NCI-H1694 (cell line): ENCODE measurements at places on chromosomes 2 and 18.

DNA sequence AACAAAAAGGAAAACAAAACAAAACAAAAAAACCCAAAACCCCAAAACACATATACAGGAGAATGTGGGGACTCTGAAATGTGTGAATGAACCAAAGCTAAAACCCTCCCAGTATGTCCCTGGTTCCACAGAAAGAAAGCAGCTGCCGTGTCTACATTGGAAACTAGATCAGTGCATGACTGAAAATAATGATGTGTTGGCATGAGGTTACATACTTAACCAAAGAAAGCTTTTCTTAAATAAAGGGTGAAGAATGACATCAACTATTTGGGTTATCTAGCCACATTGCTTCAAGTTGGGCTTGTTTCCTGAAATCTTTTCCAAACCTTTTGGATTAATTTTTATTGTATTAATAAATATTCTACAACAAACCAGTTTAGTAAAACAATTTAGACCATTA is 91.9 kb upstream of the FN1 start:
- DNase-seq = no peak

- no peak for DNase-seq
Observed at GRCh38 chr2:79530443-79530842, 17.6 kb downstream of the CTNNA2 start.

- DNase-seq = no peak
Observed at GRCh38 chr2:238169048-238169707, 10.4 kb downstream of the ERFE start.

DNA sequence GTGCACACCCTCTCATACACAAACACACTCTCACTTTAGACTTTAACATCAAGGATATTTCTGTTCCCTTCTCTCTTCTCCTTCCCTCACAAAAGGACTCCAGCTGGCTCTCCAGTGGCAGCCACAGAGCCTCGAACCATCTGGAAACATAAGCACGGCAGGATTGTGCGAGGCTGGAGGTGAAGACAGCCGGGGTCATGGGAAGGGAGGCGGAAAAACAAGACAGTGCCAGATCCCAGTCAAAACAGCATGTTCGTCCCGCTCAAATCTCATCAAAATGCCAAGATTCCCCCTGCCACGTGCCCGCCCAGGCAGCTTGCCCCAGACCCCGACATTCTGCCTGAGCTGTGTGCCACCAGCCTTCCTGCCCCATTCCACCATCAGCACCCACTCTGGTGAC is 180.3 kb downstream of the ZBTB7C start:
- DNase-seq = peak; percentile 19

- DNase-seq = no peak
Observed at GRCh38 chr2:34098256-34098655, 499.2 kb upstream of the FAM98A start.

GRCh38 chr2:241189856-241190201 is 1.4 kb downstream of the ANO7 start:
- no peak for DNase-seq

GRCh38 chr2:137155356-137156104 is 390.2 kb downstream of the THSD7B start:
- DNase-seq = no peak

GRCh38 chr18:48545757-48546321 is 7.0 kb downstream of the CTIF start:
- peak; percentile 17 for DNase-seq

DNA sequence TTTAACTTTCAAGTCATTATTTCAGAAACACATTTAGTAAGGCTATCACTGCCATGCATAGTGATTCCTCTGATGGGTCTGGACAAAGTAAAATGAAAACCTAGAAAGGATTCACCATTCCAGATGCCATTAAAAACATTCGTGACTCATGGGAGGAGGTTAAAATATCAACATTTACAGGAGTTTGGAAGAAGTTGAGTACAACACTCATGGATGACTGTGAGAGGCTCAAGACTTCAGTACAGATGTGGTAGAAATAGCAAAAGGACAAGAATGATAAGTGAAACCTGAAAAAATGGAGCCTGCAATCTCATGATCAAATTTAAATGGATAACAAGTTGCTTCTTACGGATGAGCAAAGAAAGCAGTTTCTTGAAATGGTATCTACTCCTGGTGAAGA is 5.8 kb upstream of the TWSG1 start:
- no peak for DNase-seq

GRCh38 chr2:85175369-85176299 is 42.4 kb downstream of the TCF7L1 start:
- DNase-seq = no peak

- DNase-seq = no peak
Observed at GRCh38 chr2:239893236-239893515, 132.0 kb downstream of the NDUFA10 start.

- DNase-seq = no peak
Observed at GRCh38 chr18:12329125-12329698, 21.2 kb downstream of the TUBB6 start.

DNA sequence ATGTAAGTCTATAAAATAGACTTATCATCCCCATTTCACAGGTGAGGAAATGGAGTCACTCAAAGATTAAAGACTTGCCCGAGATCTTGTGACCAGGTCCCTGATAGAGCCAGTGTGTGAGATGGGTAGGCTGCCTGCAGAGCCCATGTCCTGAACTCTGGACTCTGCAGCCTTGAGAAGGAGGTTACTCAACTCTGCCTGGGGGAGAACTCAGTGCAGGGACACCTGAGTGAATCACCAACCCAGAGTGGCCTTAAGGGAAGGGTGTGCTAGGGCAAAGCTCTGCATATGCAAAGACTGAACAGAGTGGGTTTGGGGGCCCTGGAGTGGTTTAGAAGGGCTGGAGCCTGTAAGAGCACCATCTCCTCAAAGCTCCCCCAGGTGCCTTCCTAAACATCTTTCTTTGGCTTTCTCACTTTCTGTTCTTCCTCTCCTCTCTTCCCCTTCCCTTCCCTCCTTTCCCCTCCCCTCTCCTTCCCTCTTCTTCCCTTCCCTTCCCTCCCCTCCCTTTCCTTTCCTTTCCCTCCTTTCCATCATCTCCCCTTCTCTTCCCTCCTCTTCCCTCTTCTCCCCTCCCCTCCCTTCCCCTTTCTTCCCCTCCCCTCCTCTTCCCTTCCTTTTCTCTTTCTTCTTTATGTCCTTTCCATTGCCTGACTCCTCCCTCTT is 67.6 kb downstream of the CELF4 start:
- DNase-seq = no peak

DNA sequence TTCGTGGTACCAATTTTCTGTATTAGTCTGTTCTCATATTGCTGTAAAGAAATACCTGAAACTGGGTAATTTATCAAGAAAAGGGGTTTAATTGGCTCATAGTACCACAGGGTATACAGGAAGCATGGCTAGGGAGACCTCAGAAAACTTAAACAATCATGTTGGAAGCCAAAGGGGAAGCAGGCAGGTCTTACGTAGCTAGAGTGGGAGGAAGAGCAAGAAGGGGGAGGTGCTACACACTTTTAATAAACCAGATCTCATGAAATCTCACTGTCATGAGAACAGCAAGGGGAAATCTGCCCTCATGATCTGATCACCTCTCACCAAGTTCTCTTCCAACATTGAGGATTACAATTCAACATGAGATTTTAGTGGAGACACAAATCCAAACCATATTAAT is 226.8 kb upstream of the TPO start:
- DNase-seq = no peak

DNA sequence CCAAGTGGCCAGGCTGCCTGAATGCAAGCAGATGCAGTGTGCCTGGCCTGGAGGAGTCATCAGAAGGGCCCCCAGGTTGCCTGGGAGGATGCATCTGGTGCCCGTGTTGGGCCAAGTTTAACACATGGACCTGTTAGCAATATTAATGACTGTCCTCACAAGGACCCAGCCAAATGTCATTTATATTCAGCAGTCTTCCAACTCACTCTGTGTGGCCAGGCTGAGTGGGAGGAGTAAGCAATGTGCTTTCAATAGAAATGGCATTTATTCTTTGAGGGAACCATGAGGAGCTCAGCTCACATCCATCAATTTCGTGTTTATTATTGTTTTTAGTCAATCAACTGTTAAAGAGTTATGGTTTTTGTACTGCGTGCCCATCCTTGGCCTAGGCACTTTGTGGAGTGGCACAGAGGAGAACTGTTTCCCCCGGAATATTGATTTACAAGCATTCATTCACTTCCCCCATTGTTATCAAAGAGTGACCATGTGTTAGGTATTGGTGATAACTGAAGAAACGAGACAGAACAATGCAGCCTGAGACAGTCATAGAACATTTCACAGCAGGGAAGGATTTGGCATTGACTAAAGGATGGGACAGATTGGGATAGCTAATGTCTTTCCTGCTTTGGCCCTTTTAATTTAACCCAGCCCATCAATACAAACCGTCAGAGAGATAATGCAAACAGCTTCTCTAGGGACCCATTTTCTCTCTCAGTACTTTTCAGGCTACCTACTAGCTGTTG is 725.2 kb downstream of the TSN start:
- DNase-seq = no peak

- DNase-seq = no peak
Observed at GRCh38 chr18:10002280-10002679, 88.5 kb downstream of the VAPA start.

DNA sequence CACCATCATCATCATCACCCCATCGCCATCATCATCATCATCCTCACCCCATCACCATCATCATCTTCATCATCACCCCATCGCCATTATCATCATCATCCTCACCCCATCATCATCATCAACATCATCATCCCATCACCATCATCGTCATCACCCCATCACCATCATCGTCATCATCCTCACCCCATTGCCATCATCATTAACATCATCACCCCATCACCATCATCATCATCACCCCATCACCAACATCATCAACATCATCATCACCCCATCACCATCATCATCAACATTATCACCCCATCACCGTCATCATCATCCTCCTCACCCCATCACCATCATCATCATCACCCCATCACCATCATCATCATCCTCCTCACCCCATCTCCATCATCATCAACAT is 151.0 kb downstream of the DNER start:
- DNase-seq = no peak

DNA sequence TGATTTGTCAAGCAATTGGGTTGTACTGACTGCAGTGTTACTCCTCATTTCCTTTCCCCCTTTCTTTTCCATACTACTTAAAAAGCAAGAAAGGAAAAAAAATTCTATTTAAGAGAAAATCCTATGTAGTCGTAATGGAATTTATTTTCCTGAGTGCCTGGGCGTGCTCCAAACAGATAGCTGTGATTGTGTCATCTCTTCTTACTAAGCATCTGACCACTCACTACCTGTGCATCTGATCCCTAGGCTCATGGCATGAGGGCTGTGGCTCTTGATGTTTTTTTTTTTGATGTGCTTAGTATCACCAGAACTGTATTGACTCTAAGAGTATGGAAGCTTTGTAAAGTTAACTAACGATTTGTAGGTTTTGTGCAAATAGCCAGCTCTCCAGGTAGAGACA is 19.0 kb downstream of the CRIM1 start:
- no peak for DNase-seq

- DNase-seq = no peak
Observed at GRCh38 chr18:63182861-63183260, 136.7 kb downstream of the BCL2 start.

DNA sequence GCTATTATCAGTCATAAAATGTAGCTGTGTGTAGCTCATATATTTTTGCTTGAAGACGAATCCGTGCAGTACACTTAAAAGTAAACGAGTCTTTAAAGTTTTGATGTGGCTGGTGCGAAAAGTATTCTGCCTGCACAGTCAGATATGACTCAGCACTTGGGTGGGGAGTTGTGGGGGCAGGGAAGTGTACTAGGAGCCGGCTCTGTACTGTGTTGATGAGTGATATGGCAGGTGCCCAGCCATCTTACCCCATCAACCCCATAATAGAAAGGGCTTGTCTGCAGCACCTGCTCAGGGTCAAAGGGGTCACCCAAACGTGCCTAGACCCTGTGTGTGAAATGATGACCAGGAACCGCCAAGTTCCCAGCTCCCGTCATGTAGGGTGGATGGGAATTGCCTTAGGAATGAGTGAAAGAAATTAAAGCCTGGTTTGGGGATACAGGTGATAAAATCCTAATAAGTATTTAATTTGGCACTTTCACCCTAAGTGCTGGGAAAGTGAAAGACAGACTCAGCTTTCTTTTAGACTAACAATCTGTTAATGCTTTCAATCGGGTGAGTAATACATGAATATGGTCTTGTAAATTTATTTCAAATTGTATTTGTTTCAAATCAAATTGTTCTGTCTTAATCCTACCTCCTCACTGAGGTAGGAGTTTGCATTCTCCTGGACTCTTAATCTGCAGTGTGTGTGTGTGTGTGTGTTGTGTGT is 48.0 kb downstream of the BCL2L11 start:
- DNase-seq = no peak

GRCh38 chr2:129888896-129889295 is 90.6 kb upstream of the RAB6C start:
- no peak for DNase-seq

DNA sequence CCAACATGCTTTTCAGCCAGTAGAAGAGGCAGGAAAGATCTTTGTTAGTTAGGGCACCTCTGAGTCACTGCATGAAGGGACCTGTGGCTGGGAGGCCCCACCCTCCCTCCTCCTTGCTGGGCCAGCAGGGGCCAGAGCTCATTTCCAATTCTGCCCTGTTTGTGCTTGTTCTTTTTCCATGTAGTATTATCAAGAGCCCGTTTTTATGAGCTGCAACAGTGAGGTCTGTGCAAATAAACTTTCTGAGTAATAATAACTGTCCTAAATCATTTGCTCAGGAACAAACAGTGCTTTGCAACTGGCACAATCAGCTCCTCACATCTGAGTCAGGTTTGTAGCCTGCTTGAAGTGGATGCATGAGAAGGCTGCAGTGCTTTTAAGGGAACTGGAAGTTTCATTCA is 128.0 kb downstream of the ARL4C start:
- no peak for DNase-seq

- DNase-seq = no peak
Observed at GRCh38 chr2:162058973-162059668, 14.9 kb downstream of the DPP4 start.

DNA sequence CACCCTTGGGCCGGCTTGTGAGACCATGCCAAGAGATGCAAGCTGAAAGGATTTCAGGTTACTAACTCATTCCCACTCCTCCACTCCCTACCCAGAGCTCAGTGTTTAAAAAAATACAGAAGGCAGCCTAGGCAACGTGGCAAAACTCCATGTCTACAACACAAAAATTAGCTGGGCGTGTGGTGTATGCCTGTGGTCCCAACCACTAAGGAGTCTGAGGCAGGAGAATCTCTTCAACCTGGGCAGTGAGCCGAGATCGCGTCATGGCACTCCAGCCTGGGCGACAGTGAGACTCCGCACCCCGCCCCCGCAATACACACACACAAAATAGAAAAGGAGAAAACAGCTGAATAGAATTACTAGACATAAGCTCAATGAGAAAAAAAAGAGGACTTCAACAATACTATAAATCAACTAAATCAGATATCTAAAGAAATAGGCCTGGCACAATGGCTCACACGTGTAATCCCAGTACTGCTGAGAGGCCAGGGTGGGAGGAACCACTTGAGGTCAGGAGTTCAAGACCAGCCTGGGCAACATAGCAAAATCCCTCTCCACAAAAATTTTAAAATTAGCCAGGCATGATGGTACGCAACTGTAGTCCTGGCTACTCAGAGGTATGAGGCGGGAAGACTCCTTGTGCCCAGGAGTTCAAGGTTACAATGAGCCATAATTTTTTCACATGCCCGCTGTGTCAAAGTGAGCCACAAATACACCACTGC is 10.1 kb downstream of the IWS1 start:
- no peak for DNase-seq
